ENCODE measurements at places on chromosomes 2 and 18.

GRCh38 chr2:36889795-36890194 is 76.5 kb downstream of the STRN start:
- DNase-seq: no peak

DNA sequence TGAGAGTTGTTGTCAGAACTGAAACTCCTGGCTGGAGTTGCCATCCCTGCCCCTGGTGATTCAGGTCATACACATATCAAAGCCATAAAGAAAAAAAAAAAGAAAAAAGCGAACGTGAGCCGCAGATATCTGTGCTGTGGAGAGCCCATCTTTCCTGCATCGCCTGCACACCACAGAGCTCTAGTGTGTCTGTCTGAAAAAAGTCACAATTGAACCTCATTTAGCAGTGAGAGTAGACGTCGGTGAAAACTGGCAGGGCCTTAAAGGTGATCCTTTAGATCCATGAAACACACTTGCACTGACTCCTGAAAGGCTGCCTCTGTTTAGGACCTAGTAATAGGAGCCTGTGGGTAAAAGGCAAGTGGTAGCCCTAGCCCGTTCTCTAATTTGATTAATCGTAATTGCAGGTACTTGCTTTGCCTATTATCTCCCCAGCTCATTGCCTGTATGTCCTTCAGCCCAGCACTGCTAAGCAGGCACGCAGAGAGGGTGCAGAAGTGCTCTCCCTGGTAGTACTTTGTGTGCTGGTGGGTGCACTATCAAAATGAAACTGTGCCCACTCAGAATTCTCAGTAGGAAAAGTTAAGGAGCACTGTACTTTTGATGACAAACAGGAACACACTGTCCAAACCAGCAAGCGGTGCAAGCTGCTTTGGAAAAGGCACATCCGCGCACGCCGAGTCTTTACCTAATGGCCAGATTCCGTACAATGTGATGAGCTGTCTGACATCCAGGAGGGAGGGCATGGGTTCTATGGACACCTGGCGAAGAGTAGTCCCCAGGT is 103.5 kb upstream of the ASB18 start:
- no peak for DNase-seq

- no peak for DNase-seq
Measured at GRCh38 chr2:54935389-54935788, 114.9 kb downstream of the RTN4 start.

GRCh38 chr2:239716009-239716408 is 309.1 kb downstream of the NDUFA10 start:
- no peak for DNase-seq

DNA sequence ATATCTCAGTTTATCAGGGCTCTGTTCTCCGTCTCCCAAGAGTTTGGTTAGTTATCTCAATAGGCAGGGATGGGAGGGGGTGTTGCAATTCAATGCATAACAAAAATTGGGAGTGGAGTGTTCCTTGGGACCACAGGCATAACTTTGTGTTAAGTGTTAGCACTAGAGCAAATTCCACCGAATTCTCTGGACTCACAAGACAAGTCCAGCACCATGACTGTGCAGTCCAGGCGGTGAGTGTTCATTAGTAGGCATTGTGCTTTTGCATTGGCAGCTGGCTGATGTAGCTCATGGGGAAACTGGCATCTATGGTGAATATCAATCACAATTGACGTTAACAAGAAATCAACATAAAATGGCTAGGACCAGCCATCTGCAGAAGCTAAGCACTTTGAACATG is 79.0 kb upstream of the CABLES1 start:
- DNase-seq: no peak

DNA sequence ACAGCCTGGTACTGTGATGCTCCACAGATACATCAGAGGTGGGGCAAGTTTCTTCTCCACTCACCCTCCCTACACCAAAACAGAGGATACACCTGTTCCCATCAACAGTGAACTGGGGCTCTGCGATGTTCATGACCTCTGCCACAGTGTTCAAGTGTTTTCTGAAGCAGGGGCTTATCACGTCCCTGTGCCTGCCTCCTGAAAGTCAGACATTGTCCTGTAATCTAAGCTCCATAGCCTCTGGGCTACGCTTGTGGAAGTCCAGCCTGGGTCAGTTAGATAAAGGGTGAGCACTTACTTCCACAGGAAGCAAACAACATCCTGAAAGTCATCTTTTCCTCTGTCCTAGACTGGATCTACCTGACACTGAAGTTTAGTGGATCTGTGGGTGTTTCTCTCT is 20.2 kb upstream of the MRO start:
- no peak for DNase-seq
